Memory B cell (primary cell): ENCODE measurements at places on chromosomes 1 and 21.

DNA sequence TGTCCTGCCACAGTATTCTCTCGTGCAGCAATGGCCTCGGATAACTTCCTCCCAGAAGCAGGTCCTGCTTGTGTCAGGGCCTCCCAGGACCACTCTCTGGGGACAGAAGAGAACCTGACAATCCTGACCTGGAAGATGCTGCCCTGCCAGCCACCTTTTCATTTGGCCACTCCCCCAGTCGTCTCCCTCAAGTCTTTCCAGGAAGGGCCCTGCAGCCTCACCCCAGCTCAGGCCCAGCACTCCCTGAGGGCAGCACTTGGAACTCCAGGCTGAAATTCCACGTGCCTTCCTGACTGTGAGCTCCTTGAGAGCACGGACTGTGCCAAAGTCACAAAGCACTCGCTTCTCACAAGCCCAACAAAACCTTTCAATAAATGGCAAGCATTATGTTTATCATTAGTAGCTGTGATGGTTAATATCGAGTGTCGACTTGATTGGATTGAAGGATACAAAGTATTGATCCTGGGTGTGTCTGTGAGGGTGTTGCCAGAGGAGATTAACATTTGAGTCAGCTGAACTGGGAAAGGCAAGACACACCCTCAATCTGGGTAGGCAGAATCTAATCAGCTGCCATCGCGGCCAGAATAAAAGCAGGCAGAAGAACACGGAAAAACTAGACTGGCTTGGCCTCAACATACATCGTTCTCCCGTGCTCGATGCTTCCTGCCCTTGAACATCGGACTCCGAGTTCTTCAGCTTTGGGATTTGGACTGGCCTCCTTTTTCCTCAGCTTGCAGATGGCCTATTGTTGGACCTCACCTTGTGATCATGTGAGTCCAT, 2.3 kb upstream of the CLEC20A start:
- DNase-seq: no peak

DNA sequence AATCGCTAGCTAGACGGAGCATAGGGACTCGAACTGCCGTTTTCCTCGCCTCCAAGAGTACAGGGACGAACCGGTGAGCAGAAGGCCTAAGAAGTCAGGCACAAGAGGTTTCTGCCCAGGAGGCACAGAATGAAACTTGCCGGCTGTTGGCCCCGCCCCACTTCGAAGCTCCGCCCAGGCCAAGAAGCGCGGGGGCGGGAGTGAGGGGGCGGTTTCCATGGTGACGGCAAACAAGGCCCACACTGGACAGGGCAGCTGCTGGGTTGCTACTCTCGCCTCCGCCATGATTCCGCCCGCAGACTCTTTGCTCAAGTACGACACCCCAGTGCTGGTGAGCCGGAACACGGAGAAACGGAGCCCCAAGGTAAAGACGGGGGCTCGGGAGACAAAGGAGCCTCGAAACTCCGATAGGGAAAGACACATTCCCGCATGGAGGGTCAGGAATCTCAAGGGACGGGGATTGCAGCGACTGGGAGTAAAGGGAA, at the start of gene DNALI1:
Gene DNALI1, plus strand, starts transcription at position 229 of the 485 bp plus-strand sequence. Its CDS starts 55 bp downstream, at position 284.
- DNase-seq: peak; percentile 9

DNA sequence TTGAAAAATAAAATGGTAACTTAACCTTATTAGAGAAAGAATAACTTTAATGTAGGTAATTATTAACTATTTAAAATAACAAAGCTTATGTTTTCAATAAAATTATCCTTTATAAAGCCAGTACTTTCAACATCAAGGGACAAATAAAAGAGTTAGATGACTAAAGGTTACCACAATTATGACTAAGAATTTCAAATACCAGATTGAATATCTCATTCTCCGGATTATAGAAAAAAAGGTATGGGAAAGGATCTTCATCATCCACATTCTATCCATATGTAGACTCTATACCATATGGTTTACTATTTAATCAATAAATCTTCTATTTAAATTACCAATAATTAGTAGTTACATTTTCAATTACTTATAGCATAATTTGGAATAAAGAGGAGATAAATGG, 62.8 kb downstream of the TOR3A start:
- DNase-seq: no peak

GRCh38 chr1:245067257-245067656, 87.5 kb upstream of the KIF26B start:
- no peak for DNase-seq

- DNase-seq: no peak
Observed at GRCh38 chr1:182366596-182366995, 25.0 kb downstream of the GLUL start.

- no peak for DNase-seq
Observed at GRCh38 chr1:24743404-24744211, 1.6 kb upstream of the CLIC4 start.

DNA sequence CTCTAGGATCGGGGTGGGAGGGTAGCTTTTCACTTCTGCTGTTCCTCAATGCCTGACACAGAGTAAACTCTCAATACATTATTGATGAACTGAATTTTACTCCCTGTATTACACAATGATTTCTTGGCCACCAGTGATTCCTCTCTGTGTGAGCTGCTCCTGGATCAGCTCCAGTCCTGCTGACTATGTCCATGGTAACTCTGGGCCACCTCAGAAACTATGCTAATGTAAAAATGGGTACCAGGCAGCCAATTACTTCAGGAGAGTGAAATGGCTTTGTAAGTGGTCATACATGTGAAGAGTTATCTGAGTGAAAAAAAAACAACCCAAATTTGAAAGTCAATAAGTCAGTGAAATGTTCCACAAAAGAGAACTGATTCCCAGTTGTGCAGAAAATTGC, 311.0 kb downstream of the KCNH1 start:
- DNase-seq: no peak

- no peak for DNase-seq
Observed at GRCh38 chr1:110914676-110915075, 41.7 kb downstream of the CD53 start.

GRCh38 chr1:14462851-14463250, 135.6 kb upstream of the KAZN start:
- DNase-seq: no peak

DNA sequence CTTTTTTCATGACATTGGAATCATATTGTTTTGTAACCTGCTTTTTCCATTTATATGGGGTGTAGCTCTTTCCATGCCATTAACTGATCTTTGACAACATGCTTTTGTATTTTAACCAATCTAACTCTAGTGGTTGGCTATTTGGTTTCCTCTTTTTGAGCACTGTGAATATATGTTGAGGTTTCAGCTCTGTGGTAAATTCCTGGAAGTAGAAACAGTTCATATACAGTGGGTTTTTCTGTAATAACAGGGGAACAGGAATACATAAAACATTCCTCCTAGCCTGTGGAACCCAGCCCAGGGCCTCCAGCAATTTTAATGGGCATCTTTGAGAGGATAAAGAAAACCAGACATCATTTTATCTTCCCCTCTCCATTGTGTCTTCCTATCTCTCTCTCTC, 17.4 kb downstream of the AZIN2 start:
- DNase-seq: no peak

DNA sequence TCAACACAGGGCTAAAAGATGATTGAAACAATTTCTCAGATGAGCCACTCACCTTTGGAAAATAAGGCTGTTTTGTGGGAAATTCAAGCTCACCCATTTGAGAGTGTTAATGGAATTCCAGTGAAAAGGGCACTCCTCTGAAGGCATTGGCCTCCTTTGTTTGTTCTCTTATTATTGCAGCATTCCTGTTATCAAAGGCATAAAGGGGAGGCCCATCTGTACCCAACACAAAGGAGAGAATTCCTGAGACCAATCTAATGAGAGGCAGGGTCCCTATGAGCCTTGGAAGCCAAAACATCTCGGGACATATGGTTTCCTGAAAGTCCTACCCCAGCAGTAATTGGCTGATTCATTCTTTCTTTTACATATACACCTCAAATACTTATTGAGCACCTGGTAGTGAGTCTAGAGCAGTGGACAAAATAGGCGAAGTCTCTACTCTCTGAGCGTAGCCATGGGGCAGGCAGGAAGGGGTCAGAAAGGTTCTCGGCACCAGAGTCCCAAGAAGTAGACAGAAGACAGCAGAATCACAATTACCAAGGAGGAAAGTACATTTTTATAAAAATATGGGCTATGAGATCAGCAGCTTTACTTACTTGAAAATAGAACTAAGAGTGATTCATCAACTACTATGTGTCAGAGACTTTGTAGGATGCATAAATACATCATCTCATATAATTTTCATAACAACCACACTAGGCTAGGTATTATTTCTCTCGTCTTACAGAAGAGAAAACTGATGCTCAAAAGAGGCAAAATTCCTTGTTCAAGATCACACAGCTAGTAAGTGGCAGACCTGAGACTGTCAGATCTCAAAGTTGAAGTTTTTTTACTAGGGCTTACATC, 218.7 kb downstream of the DAB1 start:
- DNase-seq: no peak
